ENCODE measurements at places on chromosomes 4 and X.

DNA sequence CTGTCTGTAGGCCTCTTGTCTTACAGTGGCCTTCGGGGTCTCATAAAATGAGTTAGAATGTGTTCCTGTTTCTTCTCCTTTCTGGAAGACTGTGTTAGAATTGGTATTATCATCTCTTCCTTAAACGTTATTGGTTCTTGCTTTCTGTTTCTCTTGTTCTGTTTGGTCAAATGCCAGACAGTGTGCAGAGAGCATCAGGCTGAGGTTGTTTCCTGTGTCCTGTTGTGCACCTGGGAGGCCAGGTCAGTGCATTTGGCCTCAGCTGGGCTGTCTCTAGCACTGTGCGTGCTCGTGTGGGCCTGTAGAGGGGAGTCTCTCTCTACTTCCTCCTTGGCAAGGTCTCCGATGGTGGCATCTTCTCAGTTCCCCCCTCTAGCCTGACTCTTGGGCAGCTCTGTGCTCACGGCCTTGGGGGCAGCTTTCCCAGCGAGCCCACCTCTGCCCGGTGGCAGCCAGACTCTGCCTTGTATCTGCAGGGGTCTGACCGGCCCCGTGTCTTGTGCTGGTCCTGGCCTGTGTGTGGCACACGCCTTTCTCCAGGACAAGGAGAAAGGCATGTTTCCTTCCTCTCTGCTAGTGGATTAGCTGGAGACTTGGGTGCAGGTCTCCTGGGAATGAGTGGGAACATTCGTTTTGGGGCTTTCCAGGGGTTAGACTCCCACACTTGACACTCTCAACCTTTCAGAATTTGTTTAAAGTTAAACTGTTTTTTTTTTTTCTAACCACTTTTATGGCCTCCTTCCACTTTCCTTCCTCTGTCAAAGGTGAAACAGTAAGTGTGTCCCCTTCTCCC lies 62.3 kb downstream of the FAM193A start:
- DNase-seq: peak; percentile 47

GRCh38 chr4:109547394-109547793 lies 12.7 kb upstream of the MCUB start:
- no peak for DNase-seq

- no peak for DNase-seq
Measured at GRCh38 chr4:128153800-128154199, 92.7 kb downstream of the LARP1B start.

- DNase-seq: no peak
Measured at GRCh38 chrX:96846841-96847240, 36.9 kb upstream of the RPA4 start.

DNA sequence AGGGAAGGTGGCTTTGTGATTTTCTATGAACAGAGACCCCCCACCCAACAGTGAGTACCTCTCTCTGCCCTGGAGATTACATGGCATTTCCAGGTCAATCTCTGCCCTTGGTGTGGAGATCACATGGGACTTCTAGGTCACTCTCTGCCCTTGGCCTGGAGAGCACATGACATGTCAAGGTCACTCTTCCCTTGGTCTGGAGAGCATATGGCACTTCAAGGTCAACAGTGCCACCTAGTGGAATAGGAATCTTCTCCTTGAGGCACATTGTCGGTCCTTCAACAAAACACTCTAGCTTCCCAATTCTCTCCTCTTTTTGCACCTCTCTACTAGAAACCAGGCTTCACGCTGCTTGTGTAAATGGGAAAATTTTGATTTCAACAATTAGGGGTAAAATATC lies 66.2 kb upstream of the TACR3 start:
- DNase-seq: peak; percentile 3

GRCh38 chr4:138063581-138063980 lies 178.6 kb downstream of the SLC7A11 start:
- DNase-seq: no peak

- no peak for DNase-seq
Measured at GRCh38 chr4:179709961-179710624, 2267.9 kb upstream of the AGA start.

DNA sequence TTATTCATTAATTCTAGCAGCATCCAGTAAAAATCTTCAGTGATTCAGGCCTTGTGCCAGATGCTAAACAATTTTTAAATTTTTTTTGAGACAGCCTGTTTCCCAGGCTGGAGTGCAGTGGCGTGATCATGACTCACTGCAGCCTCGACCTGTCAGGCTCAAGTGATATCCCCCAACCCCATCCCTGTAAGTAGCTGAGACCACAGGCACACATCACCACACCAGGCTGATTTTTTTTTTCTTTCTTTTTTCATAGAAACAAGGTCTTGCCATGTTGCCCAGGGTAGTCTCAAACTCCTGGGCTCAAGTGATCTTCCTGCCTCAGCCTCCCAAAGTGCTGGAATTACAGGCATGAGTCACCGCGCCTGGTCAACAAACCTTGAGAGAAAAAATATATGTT lies 705.5 kb downstream of the ARAP2 start:
- no peak for DNase-seq

DNA sequence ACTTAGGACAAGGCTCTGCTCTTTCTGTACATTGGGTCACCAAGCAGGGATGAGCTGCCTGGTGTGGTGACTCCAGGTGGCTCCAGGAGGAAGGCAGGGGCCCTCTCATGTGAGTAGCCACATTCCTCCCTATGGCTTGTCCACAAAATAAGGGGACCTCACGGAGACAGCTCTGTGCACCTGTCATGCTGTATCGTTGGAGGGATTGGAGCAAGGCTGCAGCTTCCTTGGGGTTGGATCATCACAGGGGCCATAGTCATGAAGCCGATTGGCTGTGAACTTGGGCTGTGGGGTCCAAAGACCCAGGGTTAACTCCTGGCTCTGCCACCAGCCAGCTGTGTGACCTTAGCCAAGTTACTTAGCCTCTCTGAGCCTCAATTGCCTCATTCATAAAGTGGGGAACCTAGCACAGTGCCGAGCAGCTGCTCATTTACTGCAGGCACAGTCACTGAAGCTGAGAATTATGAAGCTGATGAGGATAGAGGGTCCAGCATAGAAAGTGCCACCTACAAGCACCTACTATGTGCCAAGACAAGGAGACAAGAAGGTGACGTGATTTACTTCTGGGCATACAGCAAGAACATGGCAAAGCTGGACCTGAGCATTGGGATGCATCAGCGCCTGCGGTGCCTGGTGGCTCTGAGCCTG lies 11.8 kb upstream of the KIAA0232 start:
- no peak for DNase-seq

DNA sequence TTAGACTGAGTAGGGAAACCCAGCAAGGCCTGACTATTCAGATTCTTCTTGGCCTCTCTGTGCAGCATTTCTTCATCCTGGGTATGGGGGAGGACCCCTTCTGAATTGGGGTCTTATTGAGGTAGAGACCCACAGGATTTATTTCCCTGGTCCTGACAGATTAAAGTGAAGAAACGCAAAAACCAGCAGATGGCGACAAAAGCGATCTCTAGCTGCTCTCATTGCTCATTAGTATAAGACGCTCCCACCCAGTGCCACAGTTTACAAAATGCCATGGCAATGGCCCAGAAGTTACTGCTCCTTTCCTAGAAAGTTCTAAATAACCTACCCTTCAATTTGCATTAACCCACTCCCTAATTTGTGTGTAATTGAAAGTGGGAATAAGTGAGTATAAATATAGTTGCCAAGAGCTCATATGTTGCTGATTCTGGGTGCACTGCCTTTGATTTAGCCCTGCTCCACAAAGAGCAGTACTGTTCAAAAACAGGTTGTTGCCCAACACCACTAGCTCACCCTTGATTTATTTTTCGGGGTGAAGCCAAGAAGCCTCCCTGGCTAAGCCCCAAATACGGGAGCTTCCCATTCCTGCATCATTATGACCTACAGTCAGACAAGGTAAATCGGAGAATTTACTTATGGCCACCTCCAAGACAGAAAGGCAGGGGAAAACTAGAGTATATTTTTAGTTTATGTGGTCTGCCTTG lies 3.7 kb upstream of the BEX4 start:
- DNase-seq: peak; percentile 66

DNA sequence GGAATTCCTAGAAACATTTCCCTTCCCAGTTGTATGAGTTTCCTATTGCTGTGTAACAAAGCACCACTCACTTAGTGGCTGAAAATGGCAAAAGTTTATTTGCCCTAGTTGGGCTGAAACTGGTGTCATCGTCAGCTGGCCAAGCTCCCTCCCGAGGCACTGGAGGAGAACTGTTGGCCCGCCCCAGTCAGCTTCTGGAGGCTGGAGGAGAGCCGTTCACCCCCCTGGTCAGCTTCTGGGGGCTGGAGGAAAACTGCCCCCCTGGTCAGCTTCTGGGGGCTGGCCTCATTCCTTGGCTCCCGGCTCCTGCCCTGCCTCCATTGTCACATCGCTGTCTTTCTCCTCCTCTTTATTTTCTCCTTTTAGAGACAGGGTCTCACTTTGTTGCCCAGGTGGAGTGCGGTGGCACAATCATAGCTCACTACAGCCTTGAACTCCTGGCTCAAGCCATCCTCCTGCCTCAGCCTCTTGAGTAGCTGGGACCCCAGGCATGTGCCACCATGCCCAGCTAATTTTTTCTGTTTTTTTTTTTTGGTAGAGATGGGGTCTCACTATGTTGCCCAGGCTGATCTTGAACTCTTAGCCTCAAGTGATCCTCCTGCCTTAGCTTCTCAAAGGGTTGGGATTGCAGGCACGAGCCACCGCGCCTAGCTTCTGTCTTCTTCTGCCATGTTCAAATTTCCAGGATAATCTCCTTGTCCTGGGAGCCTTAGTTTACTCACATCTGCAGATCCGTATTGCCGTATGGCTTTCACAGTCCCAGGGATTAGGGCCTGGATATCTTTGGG lies 3.2 kb downstream of the RGS12 start:
- no peak for DNase-seq

DNA sequence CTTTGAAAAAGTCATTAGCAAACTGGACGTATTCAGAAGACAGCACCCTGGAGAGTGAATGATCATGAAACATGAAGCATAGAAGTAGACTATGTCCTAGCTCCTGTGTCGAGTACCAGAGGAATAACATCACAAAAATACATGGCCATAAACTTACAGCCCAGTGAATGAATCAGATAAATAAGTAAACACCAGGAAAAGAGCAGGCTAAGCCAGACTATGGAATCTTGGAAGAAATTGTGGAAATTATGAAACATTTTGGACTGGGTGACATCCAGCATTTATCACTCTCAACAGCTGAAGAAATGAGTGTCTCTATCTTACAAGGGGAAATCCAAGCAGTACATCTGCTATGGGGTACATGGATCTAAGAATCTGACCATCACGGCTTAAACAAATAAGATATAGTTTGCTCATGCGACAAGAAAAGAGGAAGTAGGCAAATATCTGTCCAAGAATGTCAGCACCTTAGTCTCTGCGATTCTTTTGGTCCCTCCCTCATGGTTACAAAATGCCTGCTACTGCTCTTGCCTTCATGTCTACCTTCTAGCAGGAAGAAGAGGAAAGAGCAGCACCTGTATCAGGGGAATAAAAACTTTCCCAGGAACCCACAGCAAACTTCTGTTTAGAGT lies 481.5 kb downstream of the BCOR start:
- no peak for DNase-seq

- no peak for DNase-seq
Measured at GRCh38 chr4:38113551-38113950, 153.4 kb downstream of the PTTG2 start.

DNA sequence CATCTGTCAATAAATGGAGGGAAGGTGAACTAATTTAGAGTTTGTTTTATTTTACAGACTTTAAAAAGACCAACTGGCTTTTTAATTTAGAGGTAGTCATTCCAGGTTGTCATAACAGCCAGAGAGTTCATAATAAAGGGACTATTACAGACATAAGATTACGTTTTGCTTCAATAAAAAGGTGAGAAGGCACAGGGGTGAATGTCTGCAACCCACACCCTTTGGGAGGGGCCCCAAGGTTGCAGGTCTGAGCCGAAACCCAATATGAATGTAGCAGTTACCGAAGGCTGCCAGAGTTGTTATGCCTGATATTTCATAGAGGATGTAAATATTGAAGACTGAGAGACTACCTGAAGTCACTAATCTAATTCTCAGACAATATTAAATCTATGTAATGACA lies 329.7 kb upstream of the GALNT7 start:
- DNase-seq: no peak

- no peak for DNase-seq
Measured at GRCh38 chr4:172188248-172188988, 375.2 kb downstream of the GALNTL6 start.

- DNase-seq: peak; percentile 62
Measured at GRCh38 chr4:84578540-84579402, 4.2 kb upstream of the CDS1 start.

DNA sequence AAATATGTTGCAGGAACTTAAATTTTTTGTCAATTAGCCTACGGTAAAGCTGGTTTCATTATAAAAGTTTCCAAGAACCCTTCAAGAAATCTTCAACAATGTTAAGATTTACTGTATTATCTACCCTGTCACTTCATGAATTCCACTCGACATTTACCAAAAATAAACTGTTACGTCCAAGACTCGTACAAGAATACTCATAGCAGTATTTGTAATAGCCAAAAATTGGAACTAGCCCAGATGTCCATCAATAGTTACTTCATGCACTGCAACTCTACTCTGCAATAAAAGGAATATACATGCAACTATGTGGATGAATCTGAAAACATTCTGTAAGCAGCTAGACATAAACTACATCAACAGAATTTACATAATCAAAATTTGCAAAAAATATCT lies 13.4 kb downstream of the RBMX start:
- DNase-seq: no peak

DNA sequence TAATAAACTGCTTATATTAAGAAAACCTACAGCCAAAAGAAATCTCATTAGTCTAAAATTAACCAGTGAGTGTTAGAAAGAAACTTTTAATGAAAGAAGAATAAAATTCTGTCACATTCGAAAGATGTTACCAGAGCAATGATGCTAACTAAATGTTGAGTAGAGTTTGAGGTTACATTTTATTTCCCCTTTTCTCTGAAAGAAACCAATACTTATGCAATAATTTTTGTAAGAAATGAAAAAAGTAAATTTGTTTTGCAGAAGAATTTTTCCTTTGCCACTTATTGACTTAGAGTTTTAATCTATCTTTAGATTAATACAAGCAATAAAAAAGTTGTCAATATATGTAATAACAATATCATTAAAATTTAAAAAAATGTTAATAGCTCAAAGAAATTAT lies 574.0 kb upstream of the GALNTL6 start:
- DNase-seq: no peak

- no peak for DNase-seq
Measured at GRCh38 chr4:25813448-25814106, 49.2 kb downstream of the SEL1L3 start.

DNA sequence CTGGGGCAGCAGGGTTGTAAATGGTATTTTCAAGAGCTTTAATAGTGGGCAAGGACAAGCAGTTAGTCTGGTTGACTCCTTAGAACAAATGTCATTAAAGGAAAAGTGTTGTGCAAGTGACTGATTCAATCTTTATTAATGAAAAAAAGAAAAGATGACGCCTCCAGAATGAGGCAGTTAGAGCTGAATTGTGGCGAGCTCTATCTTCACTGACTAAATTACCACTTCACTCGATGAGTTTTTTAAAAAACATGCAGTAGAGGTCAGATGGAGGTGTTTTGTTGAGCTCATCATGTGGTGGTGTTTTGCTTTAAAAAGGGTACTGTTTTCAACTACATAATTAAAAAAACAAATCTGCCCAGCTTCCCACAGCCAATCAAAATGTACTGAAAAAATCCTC lies 28.1 kb upstream of the TENM3 start:
- DNase-seq: no peak

All from suppressor macrophage treated with lipopolysaccharide for 1 hour (primary cell).